ENCODE measurements at places on chromosomes 6 and 20. TPM values are rescaled to one million over a fixed set of nuclear protein-coding genes. Genes with fewer than 3 reads are reported as not detected.

GRCh38 chr20:33859157-33859695, 48.1 kb downstream of the CHMP4B start:
- DNase-seq = no peak

The EEF1A1 gene
- 8,893 TPM for total RNA-seq

GRCh38 chr20:24694727-24695528, 225.5 kb downstream of the SYNDIG1 start:
- DNase-seq = peak; percentile 81

The COL9A3 gene
- total RNA-seq = 6.8 TPM

GRCh38 chr20:9491324-9491723, 23.1 kb upstream of the LAMP5 start:
- DNase-seq = no peak
